Retina (tissue), 1 donor: ENCODE measurements at places on chromosomes 1 and 21.
A peak's percentile ranks its signal among the peaks of the same experiment; 100 is the strongest.

DNA sequence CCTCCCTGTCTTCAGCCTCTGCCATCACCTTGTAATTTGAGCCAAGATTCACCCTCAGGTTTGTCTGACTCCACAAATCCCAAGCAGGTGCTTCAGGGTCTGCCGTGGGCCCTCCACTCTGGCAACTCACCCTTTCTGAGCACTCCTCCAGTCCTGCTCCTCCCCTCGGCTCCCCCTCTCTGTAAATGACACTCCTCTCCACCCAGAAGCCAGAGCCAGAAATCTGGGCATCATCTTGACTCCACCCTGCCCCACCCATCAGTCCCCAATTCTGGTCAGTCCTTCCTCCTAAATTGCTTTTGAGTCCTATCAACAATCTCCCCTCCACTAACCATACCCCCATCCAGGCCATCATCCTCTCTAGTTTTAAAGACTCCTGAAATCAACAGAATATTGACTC, 40.5 kb downstream of the RCSD1 start:
- DNase-seq, result no peak

DNA sequence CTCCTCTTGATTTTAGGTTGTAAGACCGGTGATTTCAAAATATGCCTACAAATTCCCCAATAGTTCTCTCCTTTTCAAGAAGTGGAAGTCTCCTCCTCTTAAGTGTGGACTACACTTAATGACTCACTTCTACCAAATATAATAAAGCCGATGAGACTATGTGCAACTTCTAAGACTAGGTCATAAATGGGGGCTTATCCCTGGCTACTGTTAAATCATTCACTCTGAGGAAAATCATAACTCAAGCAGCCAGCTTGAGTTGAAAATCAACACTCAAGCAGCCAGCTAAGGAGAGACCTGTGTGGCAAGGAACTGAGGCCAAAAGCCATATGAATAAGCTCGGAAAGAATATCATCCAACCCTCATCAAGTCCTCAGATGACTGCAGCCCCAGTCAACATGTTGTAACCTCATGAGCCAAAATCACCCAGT, 49.6 kb upstream of the PSMG1 start:
- no peak for DNase-seq

DNA sequence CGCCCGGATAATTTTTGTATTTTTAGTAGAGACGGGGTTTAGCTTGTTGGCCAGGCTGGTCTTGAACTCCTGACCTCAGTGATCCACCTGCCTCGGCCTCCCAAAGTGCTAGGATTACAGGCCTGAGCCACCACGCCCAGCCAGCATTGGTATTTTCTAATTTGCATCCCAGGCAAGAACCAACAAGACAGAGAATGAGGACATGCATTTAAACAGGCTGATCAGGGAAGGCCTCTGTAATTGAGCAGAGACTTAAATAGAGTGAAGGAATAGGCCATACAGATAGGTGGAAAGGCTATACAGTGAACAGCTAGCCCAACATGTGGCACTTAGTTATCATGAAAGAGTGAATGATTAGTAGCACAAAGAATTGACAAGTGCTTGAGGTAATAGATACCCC, 230.4 kb downstream of the SLC35F3 start:
- no peak for DNase-seq

DNA sequence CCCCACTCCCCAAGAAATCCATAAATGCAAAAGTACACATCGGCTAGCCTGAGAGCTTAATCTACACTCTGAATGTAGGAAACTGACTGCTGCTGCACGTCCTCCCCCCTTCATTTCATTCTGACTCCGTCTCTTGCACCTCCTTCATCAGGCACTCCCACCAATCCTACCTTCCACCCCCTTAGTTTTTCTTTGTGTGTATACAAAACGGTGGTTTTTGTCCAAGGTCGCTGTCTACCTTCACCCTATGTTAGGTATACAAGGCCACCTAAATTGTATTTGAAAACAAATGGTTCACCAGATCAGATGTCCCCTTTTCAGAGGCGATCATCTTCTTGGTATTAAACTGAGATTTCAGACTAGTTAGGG, 1.9 kb downstream of the WDR26 start:
- no peak for DNase-seq

DNA sequence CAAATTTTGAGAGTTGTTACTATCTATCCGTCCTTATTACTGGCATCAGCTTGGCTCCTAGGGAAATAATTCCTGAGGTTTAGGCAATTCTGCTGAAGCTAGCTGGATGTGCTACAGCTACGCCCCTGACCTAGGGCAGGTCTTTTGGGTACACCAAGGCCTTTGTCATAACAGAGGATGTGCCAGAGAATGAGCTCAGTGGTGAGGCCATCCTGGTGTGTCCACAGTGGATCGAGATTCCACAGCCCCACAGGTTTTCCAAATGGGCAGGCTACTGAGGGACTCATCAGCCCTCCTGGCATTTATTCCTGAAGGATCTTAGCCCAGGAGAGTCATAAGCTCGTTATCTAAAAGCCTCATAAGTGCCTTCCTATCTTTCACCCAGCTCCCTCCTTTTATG, 475.2 kb upstream of the USP24 start:
- no peak for DNase-seq

DNA sequence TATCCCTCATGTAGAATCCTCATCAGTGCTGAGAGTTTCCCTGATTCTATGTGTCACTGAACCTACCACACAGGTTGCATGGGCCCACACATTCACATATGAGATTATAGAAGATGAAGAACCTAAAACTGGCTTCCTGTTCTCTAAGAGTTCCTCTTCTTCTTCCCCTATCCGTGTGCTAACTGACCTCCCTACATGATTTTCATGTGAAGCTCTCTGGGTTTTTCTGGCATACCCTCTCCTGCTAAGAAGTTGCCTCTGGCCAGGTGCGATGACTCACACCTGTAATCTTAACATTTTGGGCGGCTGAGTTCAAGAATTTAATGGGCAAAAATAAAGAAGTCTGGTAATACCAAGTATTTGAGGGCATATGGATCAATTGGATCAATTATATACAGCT, 5.5 kb upstream of the CD244 start:
- DNase-seq, result no peak

- no peak for DNase-seq
Measured at GRCh38 chr1:94614996-94615395, 73.4 kb upstream of the F3 start.

GRCh38 chr1:109306832-109307273, at the start of gene MYBPHL:
Gene MYBPHL, minus strand, starts transcription at chr1:109307011. Its CDS starts 20 bp downstream, at chr1:109306991.
- no peak for DNase-seq

DNA sequence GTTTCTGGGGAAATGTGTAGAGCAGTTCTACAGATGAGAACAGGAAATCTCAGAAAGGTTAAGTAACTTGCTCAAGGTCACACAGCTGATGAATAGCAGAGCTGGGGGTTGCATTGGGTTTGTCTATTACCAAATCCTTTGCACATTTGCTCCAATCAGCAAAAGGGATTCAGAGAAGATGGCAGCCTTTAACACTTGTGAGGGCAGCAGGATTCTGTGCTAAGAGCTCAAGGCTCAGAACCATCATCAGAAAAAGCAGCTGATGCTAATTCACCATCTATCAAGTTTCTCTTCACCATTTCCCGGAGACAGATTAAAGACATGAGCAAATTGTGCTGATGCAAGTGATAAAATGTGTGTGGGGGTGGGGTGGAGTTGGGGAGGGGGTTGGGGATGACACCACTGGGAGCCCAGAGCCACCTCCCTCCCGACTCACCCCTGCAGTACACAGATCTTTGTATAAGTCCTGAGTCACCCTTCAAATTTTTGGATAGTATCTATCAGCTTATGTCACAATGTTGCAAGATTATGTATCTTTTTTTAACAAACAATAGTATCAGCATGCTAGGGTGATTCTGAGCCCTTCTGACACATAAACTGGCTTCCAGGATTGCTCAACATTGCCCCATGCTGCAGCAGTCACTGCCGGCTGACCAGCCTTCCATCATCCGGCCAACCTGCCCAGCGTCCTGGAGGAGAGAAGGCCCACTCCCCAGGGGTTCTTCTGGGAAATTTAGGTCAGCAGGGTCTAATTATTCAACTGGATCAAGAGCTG, 2.8 kb upstream of the SPSB1 start:
- DNase-seq, result peak; percentile 51

DNA sequence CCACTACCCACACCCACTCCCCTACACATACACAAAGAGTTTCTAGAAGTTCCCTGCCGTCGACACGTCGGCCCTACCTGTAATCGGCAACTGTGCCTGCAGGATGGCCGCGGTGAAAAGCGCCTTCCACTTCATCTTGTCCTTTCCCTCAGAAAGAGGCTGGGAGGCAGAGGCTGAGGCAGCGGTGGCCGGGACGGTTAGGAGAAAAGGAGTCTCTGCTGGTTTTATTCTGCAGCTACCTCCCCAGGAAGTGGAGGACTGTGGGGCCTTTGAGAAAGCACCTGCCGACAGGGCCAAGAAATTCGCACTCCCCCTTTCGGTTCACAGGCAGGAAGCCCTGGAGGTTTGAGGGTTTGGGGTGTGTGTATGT, at the start of gene CD247:
CD247 (minus strand) TSS at position 199 of the 370 bp plus-strand sequence; CDS start at position 135, 64 bp downstream.
- no peak for DNase-seq

DNA sequence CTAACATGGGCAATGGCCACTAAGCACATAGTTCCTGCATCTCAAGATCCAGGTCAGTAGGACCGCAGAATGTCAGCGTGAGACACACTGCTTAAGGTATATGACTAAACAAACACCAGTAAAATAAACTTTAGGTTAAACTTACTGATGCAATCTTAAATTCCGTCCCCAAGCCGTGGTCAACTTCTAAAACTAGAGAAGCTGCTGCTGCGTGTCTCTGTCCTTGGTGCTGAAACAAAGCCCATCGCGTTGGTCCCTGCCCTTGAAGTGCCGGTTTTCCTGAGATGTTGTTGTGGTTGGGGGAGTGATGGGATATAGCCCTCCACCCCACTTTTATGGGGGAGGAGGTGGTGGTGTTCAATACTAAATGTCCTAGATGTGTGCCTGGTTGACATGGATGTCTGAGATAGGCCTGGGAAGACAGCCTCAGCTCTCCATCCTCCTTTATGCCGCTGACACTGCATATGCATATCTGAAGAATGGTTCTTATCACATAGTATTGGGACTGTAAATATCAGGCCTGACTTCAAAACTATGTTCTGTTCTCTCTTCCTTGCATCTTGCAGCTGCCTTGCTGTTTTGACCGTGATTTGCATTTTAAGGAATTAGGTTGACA, 72.0 kb upstream of the KCNA3 start:
- DNase-seq, result peak; percentile 54
